Ascending aorta (tissue), 2 donors: ENCODE measurements at places on chromosomes 11 and 22. TPM values are rescaled to one million over a fixed set of nuclear protein-coding genes. Genes with fewer than 3 reads are reported as not detected.

TBX10 gene
- total RNA-seq, result not detected

TNRC6B gene
- 22.4 TPM for total RNA-seq

KRTAP5-8 gene
- not detected for total RNA-seq

SUSD2 gene
- total RNA-seq, result 51.0 TPM

OR10AG1 gene
- 0.64 TPM for total RNA-seq

MN1 gene
- 23.0 TPM for total RNA-seq

TMEM45B gene
- not detected for total RNA-seq

MAPK8IP2 gene
- total RNA-seq, result not detected

MPEG1 gene
- 14.5 TPM for total RNA-seq

PIH1D2 gene
- not detected for total RNA-seq

LRRC74B gene
- 2.6 TPM for total RNA-seq

DNA sequence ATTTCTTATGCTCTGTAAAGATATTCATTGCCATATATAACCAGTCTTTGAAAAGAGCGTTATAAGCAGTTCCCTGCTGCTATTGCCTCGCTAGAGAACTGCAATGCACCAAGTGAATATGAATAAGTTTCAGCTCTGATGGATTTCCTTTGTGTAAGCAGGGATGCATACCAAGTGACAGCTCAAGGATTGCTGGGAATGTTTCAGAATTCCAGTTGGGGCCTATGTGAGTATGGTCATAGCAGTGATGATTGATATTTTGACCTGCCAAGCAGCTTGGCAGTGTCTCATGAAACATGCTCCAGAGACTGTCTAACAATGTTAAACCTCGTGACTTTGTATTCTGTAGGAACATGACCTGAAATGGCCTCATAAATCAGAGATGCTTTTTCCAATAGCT, 312.6 kb downstream of the C11orf87 start:
- no peaks in the 10 kb centered on the region for H3K4me1 ChIP-seq
- H3K4me3 ChIP-seq, result no peak overlapping the region
- no peaks in the 10 kb centered on the region for H3K27me3 ChIP-seq
- no peak for DNase-seq
- no peak overlapping the region for H3K27ac ChIP-seq

DNA sequence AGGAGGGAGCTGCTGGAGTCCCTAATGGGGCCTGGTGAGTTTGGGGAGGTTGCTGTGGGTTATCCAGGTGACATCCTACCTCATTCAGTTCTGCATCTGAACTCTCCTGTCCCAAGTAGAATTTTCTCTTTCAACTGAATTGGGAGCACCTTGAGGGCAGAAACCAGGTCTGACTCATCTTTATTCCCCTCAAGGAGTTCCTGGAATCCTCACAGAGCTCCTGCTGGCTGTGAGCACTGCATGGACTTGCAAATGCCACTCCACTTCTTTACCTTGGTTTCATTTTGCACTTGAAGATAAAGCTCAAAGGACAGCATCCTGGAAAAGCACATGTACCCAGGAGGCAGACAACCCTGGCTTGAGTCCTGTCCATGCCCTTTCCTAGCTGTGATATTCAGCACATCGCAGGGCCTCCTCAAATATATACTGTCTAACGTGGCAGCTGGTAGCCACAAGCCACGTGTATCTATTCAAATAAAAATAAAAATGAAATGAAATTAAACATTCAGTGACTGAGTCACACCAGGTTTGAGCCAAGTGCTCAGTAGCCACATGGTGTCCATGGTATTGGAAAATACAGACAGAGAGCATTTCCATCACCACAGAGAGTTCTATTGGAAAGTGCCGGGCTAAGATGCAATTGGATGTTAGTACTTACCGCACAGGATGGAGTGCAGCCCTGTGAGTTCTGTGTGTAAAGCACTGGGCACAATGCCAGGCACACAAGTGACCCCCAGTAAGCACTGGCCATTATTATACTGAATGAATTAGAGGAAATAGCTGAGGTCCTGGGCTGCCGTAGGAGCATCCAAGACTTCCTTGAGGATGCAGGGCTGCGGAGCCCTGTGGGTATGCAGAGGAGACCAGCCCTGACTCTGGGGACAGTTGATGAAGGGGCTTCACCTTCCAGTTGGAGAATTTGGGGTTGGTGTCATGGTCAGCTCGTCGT, 149.0 kb downstream of the PKNOX2 start:
- H3K27me3 ChIP-seq, result no peaks in the 10 kb centered on the region
- H3K4me3 ChIP-seq, result no peak overlapping the region
- H3K4me1 ChIP-seq, result no peaks in the 10 kb centered on the region

DNA sequence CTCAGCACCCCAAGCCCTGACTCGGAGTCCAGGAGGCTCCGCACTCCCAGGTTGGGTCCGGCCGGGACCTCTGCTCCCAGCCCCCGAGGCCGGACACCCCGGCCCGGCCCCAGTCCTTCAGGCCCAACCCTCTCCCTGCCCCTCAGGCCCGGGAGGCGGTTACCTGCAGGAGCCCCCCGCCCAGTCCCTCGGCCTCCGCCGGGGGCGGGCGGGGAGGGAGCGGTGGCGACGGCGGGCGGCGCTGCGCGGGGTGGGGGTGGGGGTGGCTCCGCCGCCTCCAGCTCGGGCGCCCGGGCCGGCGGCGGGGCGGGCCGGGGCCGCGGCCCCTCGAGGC, 310 bp downstream of the TCF20 start:
- H3K27me3 ChIP-seq, result no peaks in the 10 kb centered on the region
- H3K27ac ChIP-seq, result peak overlapping the region; percentile 77
- DNase-seq, result no peak
- H3K4me1 ChIP-seq, result peaks cover 9% of the 10 kb centered on the region

DNA sequence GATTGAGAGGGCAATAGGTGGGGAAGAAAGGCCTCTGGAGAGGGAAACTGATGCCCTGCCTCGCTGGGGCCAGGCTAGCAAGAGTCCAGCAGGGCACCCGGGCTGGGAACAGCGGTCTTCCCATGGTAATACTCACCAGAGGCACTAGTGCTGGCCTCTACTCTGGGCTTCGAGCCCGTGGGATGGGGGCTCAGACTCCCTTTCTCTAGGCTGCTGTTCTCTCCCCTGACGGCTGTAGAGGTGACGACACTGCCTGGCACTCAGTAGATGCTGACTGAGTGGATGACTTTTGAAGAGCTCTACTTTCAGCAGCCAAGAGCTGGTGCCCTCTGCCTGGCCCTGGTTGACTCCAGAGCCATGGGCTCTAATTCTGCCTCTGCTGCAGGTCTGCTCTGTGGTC, 818 bp upstream of the C1QTNF4 start:
- H3K27ac ChIP-seq, result no peak overlapping the region
- no peak overlapping the region for H3K4me3 ChIP-seq
- no peaks in the 10 kb centered on the region for H3K27me3 ChIP-seq
- H3K36me3 ChIP-seq, result no peaks in the 10 kb centered on the region
- DNase-seq, result no peak

GRCh38 chr11:73204711-73205121, 13.4 kb upstream of the P2RY2 start:
- DNase-seq, result peak; percentile 75
- no peaks in the 10 kb centered on the region for H3K27me3 ChIP-seq
- no peaks in the 10 kb centered on the region for H3K4me1 ChIP-seq
- no peak overlapping the region for H3K4me3 ChIP-seq
- no peaks in the 10 kb centered on the region for H3K36me3 ChIP-seq

- DNase-seq, result peak; percentile 53
- H3K4me1 ChIP-seq, result peaks cover 3% of the 10 kb centered on the region
- no peak overlapping the region for H3K27ac ChIP-seq
- no peak overlapping the region for H3K4me3 ChIP-seq
- H3K36me3 ChIP-seq, result no peaks in the 10 kb centered on the region
These were observed 198.2 kb downstream of the IGLL1 start for GRCh38 chr22:23381661-23382427.

DNA sequence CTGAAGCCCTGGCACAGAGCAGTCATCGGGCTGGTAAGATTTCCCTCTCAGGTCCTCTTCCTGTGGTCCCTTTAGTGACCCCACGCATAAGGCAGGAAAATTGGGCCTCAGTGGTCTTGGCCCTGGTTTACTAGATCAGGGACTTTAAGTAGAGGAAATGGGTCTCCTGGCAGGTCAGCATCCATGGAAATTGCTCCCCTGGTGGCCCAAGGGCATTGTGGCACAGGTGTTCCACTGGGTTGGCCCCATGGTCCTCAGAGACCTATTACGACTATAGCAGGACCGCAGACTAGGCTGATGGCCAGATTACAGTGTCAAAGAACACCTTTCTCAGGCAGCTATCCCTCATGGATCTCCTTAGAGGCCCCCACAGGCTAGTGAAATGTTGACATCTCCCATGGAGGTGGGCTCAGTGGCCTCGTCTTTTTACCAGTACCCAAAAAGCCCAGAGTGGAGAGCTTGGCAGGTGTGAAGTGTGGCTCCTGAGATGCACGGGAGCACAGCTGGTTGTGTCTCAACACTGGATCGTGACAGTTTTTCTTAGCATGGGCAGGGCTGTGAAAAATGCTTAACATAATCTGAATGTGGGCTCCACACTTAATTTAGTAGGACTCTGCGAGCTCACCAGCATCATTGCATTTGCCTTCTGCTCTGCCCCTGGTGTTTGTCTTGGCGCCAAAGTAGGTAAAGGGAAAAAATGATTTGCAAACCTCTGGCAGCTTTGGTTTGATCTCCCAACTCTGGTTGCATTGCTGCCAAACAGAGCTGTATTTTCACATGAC, 74.2 kb downstream of the ZBTB16 start:
- peak overlapping the region; percentile 34 for H3K4me3 ChIP-seq
- peaks cover 64% of the 10 kb centered on the region for H3K4me1 ChIP-seq
- peaks cover 15% of the 10 kb centered on the region for H3K36me3 ChIP-seq
- peak overlapping the region; percentile 99 for H3K27ac ChIP-seq

DNA sequence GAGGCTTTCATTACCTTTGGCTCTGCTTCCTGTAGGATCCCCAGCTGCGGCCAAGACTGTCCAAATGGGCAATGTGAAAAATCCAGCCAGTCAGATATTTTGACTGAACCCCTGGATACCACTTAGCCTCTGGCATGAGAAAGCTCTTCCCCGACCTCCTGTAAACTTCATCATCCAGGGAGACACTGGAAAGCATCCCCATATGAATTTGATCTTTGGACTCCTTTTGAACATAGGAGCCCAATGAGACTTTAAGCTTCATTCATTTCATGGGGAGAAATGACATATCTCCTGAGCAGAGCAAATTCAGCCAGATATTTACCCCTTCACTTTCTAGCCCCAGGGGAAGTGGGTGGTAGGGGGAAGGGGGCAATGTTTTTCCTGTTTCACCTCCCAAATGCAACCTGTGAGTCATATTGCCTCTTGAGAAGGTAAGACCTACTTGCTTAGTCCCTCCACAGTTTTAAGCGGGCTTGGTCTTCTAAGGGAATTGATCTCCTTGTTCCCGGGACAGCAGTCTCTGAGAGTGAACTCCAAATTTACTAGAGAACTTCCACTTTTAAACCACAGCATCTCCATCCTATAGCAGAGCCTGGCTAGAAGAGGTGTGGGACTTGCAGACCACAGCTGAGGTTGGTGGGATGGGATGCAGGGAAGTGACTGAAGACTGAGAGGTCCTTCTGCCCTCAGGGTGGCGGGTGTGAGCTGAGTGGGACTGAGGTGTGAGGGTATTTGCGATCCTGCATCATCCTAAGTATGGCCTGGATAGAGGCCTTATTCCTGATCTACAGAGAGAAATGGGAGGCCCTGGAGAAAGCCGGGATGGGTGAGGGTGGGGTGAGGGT, 20.3 kb upstream of the POU2AF1 start:
- no peak overlapping the region for H3K27ac ChIP-seq
- DNase-seq, result no peak
- no peaks in the 10 kb centered on the region for H3K36me3 ChIP-seq

DNA sequence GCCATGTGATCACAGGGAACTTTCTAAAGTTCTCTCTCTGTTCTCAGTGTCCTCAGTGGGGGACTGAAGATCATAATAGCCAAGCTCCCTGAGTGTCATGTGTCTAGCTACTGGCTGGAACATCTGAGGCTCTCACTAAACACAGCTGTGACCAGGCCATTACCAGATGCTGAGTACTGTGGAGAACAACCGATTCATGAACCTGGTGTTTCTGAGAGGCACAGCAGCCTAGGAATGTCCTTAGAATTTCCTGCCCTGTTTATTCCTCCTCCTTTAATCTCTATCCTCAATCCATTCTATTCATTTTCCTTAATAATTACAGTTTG, 93.0 kb downstream of the ME3 start:
- H3K36me3 ChIP-seq, result no peaks in the 10 kb centered on the region
- H3K4me1 ChIP-seq, result peaks cover 6% of the 10 kb centered on the region
- no peak for DNase-seq
- H3K27me3 ChIP-seq, result no peaks in the 10 kb centered on the region
- H3K4me3 ChIP-seq, result no peak overlapping the region
- peak overlapping the region; percentile 44 for H3K27ac ChIP-seq

- H3K27ac ChIP-seq, result no peak overlapping the region
- no peaks in the 10 kb centered on the region for H3K4me1 ChIP-seq
- H3K36me3 ChIP-seq, result no peaks in the 10 kb centered on the region
- no peak for DNase-seq
- no peaks in the 10 kb centered on the region for H3K27me3 ChIP-seq
These were observed 612.8 kb downstream of the INSC start for GRCh38 chr11:15727520-15727914.

DNA sequence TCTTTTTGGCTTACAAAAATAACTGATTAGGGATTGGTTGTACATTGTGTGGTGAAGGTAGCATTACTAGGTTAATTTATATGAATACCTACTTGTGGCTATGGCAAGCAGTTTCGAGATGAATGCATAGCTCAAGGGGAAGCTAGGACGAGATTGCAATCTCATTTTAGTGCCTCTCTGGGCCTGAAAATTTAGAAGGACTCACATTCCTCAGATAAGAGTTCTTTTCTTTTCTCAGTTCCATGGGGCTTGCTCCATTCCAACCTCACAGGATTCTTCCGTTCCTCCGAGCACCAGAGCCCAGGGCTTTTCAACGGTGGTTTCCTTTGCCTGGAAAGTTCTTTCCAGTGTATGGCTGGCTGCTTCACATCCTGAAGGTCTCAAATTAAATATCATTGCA, 82.1 kb downstream of the CECR2 start:
- no peak overlapping the region for H3K4me3 ChIP-seq
- H3K27ac ChIP-seq, result no peak overlapping the region
- no peaks in the 10 kb centered on the region for H3K36me3 ChIP-seq
- H3K4me1 ChIP-seq, result no peaks in the 10 kb centered on the region

DNA sequence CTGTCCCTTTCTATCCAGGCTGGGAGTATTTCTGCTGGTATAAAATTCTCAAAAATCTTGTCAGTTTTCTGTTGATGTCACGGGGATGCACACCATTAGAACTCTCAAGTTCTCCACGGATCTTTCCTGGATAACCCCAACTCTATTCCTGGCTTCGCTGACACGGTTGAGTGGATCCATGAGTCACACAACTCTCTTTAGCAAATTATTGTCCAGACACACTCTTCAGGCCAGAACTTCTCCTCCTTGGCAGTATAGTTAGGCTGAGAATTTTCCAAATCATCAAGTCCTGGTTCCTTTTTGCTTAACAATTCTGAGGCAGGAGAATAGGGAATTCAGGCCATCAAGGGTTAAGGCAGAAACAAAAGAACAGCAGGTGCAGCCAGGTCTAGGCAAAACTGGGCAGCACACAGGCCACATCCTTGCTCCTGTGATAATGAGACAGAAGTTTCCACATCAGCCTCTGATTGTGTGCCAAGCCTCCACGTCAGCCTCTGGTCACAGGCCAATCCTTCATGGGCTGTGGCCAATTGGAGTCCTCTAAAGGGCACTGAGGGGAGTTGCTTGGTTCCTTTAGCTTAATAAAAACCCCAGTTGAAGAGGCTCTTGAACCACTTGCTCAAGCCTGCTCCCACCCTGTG, 5.7 kb upstream of the ACAT1 start:
- H3K36me3 ChIP-seq, result no peaks in the 10 kb centered on the region
- no peak overlapping the region for H3K4me3 ChIP-seq
